ENCODE measurements at places on chromosomes 3 and 15.

- DNase-seq = no peak
These were observed 2.1 kb upstream of the AMOTL2 start for GRCh38 chr3:134376385-134376765.

GRCh38 chr3:104279617-104280016, 1087.1 kb upstream of the ALCAM start:
- DNase-seq = no peak

- DNase-seq = no peak
These were observed 22.9 kb upstream of the DCLK3 start for GRCh38 chr3:36786921-36787890.

DNA sequence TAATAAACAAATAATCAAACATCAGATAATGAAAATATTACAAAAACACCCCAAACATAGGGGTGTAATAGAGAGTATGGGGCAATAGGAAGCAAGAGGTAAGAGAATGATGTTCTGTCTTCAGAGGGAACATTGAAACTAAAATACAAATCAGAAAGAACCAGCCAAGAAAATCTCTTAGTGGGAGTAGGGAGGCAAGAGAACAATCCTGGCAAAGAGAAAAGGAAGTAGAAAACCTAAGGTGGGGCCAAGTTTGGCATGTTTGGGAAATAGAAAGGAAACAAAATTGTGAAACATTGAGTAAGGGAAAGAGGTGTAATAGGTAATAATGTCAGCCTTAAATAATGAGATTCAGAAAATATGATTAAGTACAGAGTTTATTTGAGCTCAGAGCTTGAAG, 467.1 kb downstream of the RBMS3 start:
- DNase-seq = no peak

GRCh38 chr3:48716508-48716981, 476 bp downstream of the IP6K2 start:
- no peak for DNase-seq

GRCh38 chr3:161920196-161920595, 423.6 kb downstream of the OTOL1 start:
- DNase-seq = no peak

DNA sequence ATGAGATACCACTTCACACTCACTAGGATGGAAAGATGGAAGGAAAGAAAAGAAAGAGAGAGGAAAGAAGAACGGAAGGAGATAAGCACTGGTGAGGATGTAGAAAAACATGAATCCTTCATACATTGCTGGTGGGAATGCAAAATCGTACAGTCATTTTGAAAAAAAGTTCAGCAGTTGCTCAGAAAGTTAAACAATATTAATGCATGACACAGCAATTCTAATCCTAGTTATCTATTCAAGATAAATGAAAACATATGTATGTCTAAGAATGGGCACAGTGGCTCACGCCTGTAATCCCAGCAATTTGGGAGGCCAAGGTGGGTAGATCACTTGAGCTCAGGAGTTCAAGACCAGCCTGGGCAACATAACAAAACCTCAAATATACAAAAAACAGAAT, 59.1 kb downstream of the SENP7 start:
- DNase-seq = no peak
